Temporal lobe (tissue), 4 donors: ENCODE measurements at places on chromosomes 13 and 19. TPM values are rescaled to one million over a fixed set of nuclear protein-coding genes. Genes with fewer than 3 reads are reported as not detected.

SYNGR4 gene
- not detected for total RNA-seq

ZNF649 gene
- total RNA-seq, result 21.6 TPM

CNN2 gene
- total RNA-seq, result 4.4 TPM

NTF4 gene
- total RNA-seq, result not detected

CABP5 gene
- total RNA-seq, result not detected

FAM83E gene
- total RNA-seq, result not detected

LCP1 gene
- total RNA-seq, result 3.2 TPM

ZNF382 gene
- total RNA-seq, result 69.3 TPM

IL11 gene
- total RNA-seq, result under 0.01 TPM

FTL gene
- total RNA-seq, result 634 TPM

HSPBP1 gene
- total RNA-seq, result 19.7 TPM

CCDC194 gene
- total RNA-seq, result not detected

ZNF83 gene
- total RNA-seq, result 45.0 TPM

ZNF486 gene
- total RNA-seq, result 13.8 TPM

IL27RA gene
- total RNA-seq, result 5.9 TPM
